ENCODE measurements at places on chromosomes 1 and 21.

- DNase-seq = no peak
These were observed 64.7 kb downstream of the KCND3 start for GRCh38 chr1:111924786-111925185.

DNA sequence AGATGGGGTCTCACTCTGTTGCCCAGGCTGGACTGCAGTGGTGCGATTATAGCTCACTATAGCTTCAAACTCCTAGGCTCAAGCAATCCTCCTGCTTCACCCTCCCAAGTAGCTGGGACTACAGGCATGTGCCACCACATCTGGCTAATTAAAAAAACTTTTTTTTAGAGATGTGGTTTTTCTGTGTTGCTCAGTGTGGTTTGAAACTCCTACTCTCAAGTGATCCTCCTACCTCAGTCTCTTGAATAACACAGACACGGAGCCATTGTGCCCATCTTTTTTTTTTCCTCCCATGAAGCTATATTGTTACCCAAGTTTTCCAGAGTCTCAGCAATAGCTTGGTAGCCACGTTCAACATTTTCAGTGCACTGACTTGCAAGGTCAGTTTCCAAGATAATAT lies 2.7 kb downstream of the GIPC2 start:
- no peak for DNase-seq

- no peak for DNase-seq
These were observed 33.1 kb downstream of the CAPZB start for GRCh38 chr1:19452221-19452663.

- peak; percentile 72 for DNase-seq
These were observed 2.0 kb downstream of the GFI1 start for GRCh38 chr1:92484472-92485380.

- no peak for DNase-seq
These were observed 127.9 kb upstream of the DUSP10 start for GRCh38 chr1:221869779-221870178.

DNA sequence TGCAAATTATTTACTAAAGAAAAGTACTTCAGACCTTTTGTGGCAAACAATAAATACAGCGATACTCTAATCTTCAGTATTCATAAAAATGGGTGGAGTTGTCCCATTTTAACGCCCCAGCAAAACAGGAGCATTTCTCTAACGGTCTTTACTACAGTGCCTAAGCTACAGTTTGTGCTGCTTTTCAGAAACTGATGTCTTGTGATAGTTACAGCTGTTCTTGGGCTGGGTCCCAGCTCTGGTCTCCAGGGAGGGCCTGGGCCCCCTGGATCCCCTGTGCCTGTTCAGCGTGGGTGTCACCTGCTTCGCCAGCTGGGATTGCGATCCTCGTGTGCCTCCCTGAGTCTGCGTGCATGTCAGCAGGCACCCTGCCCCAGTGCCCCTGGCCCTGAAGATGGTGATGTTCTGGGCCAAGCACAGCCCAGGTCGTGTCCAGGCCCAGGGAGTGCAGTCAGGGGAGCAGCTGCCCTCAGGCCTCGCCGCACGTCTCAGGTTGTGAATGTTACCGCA lies 64.0 kb upstream of the DIP2A start:
- no peak for DNase-seq

- no peak for DNase-seq
These were observed 236.2 kb upstream of the NRIP1 start for GRCh38 chr21:15301014-15301413.

DNA sequence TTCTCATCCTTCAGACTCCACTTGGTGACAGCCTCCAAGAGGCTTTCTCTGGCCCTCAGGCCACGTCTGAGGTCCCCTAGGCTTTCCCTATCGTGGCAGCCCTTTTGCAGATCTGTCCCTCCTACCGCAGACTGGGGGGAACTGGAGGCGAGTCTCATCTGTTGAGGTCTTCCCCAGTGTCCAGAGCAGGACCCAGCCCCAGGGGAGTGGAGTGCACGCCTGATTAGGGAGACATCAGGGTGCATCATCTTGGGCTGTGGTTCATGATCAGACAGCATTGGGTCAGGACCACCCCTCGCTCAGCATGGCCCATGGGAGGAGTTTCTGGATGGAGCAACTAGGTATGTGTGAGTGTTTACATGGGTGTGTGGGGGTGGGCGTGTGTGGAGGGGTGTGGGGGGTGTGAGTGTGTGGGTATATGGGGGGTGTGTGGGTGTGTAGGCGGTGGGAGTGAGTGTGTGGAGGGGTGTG lies 8.5 kb upstream of the MATN1 start:
- no peak for DNase-seq

DNA sequence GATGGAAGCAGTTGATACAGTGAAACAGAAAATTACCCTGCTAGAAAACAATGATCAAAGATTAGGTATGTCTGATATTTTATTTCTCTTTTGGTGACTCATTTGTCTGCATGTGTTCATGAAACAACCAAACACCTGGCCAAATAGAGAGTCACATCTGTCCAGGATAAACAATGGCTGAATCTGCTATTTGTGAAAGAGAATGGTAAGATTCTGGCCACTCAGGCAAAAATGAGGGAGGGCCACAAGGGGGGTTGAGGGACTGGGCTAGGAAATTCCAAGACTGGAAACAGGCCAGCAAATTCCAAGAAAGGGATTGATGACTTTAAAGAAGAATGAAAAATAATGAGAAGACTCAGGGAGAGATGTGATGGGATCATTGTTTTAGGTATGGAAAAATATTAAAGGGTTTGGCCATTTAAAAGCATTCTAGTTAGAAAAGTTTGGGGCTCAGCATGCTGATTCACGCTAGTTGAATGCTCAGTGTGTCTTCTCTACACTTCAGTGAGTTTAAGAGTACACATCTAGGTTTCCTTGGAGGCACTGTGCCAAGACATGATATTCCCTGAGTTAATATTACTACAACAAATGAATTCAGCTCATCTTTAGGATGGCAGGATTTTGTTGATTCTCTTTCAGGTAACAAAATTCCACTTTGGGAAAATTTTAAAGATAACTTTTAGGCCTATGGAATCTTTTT lies 44.9 kb downstream of the TRAF5 start:
- no peak for DNase-seq

DNA sequence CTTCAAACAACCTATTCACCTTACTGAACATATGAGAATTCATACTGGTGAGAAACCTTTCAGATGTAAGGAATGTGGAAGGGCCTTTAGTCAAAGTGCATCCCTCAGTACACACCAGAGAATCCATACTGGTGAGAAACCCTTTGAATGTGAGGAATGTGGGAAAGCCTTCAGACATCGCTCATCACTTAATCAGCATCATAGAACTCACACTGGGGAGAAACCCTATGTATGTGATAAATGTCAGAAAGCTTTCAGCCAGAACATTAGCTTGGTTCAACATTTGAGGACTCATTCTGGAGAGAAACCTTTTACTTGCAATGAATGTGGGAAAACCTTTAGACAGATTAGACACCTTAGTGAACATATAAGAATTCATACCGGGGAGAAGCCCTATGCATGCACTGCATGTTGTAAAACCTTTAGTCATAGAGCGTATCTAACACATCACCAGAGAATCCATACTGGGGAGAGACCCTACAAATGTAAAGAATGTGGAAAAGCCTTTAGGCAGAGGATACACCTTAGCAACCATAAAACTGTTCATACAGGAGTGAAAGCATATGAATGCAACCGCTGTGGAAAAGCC lies 13.2 kb upstream of the EXO5 start:
- no peak for DNase-seq

DNA sequence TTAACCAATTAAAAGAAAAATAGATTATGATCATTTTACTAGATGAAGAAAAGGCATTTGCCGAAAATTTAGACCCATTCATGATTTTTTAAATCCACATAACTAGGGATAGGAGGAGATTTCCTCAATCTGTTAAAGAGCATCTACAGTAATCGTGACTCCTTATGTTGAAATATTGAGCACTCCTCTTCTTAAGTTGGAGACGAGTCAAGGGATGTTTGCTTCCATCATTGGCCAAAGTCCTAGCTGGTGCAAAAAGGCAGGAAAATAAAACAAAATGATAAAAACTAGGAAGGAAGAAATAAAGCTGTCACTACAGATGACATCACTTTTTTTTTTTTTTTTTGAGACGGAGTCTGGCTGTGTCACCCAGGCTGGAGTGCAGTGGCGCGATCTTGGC lies 245.6 kb upstream of the KAZN start:
- no peak for DNase-seq

- DNase-seq = no peak
These were observed 795 bp upstream of the AHDC1 start for GRCh38 chr1:27604579-27605299.

DNA sequence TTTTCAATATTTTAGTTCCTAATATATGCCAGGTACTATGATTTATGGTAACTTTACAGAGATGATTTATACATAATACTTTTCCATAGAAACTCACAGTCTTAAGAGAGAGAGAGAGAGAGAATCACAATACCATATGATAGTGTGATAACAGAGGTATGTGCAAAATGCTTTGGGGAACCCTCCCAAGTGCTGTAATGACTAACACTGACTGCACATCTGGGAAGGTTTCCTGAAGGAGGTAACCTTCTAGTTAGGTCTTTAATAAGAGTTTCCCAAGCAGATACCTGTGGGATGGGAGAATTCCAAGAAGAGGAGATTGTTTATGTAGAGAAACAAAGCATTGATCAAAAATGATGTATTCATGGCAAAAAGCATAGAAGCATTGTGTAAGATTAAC lies 34.6 kb upstream of the PIGC start:
- DNase-seq = no peak

- peak; percentile 35 for DNase-seq
These were observed 464 bp downstream of the PARK7 start for GRCh38 chr1:7962014-7962335.

DNA sequence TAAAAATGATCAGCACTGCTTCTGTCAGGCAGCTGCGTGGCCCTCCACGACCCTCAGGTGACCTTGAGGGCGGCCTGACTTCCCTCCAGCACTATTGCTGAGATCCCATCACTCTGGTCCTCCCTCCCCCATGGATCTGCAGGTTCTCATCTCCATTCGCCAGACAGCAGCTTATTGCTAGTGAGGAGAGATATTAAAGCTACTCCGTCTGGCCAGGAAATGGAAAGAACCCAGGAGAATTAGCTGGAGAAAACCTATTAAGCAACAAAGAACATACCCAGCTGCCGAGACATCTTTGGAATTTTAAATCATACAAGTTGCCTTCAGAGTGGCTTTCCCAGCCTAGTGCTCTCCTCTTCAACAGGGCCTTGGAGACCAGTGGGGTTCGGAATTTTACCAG lies 25.7 kb upstream of the KCNN3 start:
- no peak for DNase-seq

DNA sequence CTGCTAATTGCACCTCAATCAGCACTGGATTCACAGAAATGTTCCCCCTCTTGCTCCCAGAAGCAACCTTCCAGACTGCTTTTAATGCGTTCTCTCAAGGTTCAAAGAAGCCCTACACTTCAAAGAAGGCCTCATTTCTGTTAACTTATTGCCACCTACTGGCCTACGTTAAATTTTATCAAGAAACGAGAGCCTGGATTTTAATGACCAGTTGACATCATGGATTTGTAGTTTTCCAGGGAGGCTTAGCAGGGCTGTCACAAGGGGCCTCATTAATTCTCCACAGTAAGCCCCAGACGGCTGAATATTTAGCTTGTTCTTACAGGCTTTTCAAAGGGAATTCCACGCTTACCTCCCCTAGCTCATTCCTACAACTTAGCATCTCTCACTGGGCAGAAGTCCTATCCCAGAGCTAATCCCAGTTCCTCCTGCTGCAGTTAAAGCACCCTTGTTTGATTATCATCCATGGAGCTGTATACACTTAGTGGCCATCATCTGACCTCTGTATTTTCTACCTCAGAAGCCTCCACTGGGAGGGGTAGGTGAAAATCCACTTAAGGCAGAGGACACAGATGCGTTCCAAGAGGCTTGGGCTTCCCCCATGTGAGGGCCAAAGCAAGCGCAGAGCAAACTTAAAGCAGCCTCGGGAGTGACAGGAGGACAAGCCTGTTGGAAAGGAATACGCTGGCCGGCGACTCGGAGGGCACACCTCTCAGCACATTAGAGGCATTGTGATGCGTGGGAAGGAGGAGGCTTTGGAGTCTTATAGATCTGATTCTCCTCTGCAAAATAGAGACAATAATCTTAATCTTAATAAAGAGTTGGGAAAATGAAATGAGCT lies 32.2 kb upstream of the CYP4X1 start:
- DNase-seq = no peak

DNA sequence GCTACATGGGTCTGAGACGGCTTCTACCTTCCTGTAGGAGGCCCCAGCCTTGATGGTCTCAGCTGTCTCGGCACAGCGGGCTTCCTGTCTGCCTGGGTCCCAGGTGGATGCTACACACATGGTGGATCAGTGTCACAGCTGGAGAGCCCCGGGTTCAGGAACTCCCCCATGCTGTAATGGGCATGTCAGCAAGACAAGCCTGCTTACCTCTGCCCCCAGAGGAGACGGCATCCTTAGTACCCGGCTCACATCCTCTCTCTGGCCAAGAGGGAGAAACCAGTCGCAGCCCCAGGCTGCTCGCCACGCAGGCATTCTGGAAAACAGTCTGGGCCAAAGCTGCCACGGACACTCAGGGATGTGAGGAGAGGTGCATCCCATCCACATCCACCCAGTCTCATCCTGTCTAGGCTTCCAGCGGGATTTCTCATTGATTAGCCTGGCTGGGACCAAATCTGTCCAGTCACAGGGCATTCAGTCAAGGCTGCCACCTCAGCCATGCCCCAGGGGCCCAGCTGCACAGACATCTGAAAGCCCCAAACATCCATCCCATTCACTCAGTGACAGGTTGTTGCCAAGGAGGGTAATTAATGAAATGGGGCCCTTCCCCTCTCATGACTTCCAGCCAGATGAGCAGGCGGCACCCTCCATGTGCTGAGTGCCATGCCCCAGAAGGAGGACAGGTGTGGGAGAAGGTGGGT lies 10.5 kb downstream of the SNAP47 start:
- DNase-seq = no peak

GRCh38 chr21:18764720-18765119 lies 361.1 kb upstream of the TMPRSS15 start:
- DNase-seq = no peak

DNA sequence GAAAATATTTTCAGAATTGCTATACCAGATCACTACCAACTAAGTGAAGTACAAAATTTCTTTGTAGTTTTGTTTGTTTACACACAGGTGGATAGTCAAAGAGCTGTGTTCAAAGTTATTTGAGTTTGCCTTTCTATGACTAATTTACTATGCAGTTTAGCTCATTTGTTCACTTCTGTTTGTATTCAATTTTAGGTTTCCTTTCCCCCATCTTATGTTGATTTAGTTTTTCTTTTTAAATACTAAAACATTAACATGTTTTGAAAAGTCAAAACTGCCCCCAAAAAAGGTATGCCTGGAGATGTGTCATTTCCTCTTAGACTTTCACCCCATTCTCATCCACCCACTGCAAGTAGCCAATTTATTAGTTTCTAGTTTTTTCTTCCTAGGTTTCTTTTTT lies 18.7 kb upstream of the RIPPLY3 start:
- DNase-seq = no peak
